Caki2 (cell line): ENCODE measurements at places on chromosomes 12 and 14.

GRCh38 chr14:105880616-105881015, 354.2 kb downstream of the TMEM121 start:
- DNase-seq: no peak

DNA sequence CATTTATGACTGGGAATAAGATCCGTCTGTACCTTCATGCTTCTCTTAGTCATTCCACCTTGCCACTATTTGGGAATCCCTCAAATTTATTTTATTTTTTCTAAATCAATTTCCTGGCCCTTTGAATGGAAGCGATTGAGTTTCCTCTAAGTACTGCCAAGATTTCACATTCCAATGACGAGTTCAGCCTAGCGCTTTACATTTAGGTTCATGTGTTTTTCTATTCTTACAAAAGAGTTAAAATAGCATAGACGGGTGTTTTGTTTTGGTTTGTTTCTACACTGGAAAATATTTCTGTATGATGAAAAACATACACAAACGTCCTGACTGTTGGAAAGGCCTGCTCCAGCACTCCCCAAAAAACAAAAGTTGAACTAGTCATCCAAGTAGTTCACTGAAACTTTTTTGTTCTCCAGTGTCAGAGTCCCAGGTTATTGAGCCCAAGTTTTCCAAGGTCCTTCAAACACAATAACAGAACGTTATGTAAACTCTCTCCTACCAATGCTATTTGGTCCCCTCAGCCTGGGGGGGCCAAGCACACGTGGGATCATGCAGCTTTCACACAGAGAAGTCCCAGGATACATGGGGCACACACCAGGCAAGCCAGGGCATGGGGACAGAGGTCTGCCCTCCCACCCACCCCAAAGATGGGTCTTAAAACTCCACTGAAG, 74.8 kb upstream of the FOXN3 start:
- DNase-seq: no peak

DNA sequence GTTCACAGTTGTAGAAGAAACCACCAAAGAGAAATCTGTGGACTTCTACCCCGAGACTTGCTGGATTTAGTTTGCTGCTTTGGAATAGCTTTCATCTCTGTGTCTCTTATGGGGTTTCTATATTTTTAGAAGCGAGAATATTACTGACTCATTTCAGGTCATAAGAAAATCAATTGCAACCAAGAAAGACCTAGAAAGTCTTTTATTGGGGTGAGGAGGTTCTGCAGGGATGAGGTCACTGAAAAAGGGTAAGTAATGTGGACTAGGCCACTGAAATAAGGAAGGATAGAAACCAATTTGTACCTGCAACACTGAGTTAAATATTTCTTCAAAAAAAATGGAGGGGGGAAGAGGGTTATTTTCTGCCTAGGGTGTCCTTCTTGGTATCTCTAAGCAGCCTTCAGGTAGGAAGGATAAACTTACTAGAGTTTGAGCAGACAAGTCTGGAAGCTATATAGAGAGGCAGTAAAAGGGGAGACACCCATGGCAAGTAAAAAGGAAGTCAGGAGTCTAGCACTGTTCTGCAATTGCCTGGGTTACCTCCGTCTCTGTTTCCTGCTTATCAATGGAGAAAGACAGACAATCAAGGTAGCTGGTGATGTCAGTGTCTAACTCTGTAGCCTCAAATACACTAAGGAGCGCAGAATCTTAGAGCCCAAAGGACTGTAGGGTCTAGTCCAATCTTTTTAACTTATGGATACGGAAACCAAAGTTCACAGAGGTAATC, 19.6 kb upstream of the KERA start:
- no peak for DNase-seq

- DNase-seq: no peak
Measured at GRCh38 chr14:103436533-103436932, 51.3 kb downstream of the MARK3 start.

DNA sequence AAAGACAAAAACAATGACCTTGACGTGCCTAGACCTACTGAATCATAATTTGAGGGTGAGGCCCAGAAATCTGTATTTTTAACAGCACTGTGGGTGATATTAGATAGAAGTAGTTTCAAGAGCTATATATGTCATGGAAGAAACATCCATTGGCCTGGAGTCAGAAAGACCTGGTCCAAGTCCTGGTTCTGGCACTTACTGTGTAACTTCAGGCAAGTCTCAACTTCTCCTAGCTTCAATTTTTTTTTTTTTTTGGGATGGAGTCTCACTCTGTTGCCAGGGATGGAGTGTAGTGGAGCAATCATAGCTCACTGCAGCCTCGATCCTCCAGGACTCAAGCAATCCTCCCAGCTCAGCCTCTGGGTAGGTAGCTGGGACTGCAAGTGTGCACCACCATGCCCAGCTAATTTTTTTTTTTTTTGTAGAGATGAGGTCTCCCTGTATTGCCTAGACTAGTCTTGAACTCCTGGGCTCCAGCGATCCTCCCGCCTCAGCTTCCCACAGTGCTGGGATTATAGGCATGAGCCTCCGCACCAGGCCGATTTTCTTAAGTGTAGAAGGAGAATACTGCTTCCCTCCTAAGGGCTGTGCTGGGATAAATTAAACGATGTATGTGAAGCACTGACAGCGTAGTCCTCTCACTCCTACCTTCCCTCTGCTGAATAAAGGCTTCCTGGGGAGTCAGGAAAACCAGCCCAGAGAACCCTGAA, 14.3 kb upstream of the GPX2 start:
- DNase-seq: no peak

DNA sequence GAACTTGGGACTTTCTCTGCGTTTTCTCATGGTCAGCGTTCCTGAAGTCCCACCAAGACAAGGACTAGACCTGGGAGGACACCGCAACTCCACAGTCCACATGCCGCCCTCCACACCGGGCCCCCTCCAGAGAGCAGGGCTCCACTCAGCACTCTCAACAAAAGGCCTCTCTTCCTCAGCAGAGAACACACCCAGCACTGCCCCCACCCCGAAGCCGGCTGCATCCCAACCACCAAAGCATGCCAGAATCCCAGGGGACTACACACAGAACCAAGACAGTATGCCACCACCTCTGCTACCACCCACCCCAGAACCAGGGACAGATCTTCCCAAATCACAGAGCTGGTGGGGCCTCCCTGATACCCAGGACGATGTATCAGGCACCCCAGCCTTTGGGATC, 88.3 kb downstream of the BCL11B start:
- no peak for DNase-seq

DNA sequence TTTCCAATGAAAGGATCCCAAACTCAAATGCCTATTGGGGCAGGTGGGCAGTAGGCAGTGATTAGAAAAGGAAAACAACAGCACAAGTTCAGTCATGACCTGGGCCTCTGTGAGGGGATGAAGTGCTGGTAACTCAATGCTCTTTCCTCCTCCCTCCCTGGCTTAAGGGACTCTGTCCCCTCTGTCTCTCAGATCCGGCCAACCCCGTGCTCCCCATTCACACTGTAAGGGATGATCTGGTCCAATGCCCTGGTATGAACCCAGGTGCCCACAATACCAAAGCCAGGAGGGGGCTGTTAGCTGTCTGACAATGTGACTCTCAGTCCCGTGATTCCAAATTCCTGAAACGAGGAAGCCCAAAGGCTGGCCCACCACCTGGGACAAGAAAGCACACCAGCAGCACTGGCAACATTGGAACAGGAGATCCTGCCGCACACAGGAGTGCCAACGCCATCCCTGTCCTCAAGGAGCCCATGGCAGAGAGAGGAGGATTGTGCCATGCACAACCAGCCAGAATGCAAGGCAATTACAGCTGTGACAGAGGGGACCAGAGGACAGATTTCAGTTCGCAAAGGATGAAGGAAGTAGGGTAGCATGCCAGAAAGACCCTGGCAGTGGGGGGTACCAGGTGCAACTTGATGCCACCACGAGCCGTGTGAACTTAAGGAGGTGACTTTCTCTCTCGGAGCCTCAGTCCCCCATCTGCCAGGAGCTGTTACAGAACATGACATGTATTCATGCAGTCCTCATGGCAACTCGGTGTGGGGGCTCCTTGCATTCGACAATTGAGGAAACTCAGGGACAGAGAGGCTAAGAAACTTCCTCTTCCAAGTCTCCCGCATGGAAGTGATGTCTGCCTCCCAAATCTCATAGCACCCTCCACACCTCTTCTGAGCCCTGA, 37.6 kb downstream of the SERPINA3 start:
- no peak for DNase-seq

GRCh38 chr14:35400648-35401421, 3.7 kb downstream of the NFKBIA start:
- DNase-seq: no peak

- peak; percentile 8 for DNase-seq
Measured at GRCh38 chr12:108457006-108457733, 57.9 kb upstream of the FICD start.

- DNase-seq: no peak
Measured at GRCh38 chr12:23830210-23830609, 119.3 kb downstream of the SOX5 start.

- DNase-seq: peak; percentile 79
Measured at GRCh38 chr12:111413442-111414086, 7.8 kb downstream of the SH2B3 start.

DNA sequence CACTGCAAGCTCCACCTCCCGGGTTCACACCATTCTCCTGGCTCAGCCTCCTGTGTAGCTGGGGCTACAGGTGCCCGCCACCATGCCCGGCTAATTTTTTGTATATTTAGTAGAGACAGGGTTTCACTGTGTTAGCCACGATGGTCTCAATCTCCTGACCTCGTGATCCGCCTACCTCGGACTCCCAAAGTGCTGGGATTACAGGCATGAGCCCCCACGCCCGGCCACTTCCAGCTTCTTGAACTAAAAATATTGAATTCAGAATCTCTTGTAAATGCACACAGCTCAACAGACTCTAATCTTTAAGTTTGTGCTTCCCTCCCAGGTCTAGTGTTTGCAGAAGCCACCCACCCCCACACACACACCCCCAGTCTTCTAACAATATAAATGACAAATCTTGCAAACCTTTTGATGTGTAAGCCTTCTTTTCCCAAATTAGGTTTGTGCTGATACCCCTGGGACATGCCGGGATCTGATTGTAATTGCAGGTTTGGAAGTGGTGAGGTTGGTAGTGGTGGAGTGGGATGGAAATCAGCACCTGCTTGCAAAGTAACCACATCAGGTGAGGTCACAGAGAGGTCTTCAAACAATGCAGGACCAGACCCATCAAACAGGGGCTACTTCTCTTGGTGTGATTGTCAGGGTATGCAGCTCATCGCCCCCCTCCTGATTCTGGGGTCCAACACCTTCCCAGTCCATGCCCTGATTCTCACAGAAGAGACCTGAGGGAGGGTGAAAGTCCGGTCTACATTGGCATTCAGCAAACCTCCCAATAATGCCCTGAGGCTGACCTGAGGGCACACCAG, 51.4 kb upstream of the GPR132 start:
- DNase-seq: no peak

- DNase-seq: peak; percentile 90
Measured at GRCh38 chr12:26691234-26691970, 141.6 kb downstream of the ITPR2 start.

DNA sequence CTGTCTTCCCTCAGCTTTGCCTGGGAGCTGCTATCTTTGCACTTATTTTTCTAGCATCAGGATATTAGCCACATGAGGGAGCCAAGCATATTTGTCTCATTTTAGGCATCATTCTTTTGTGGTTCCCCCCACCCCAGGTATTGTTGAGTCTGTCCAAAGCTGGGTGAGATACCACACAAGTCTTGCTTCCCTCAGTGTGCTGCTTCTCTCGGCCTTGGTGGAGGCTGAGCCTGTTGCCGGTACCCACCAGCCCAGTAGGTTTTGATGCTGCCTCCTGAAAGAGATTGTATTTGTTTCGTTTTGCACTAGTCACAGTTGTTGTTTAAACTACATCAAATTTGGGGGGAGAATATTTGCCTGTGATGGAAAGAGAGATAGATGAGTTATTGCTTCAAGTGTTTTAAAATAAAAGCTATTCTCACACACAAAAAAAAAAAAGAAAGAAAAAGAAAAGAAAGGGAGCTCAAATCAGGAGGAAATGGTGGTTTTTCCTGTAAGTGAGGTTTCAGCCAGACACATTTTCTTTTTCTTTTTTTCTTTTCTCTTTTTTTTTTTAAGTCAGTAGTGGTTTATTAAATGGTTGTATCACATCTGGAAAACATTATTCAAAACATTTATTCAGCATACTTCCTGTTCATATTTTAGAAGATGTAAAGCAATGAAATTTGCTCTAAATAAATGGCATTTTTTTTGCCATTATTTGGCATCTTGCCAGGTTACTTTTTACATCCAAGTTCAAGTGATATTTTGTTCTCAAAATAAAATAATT, 58.5 kb downstream of the SLC4A8 start:
- no peak for DNase-seq

GRCh38 chr12:32076941-32077340, 29.7 kb upstream of the BICD1 start:
- no peak for DNase-seq
